ENCODE measurements at places on chromosomes 11 and 22.

DNA sequence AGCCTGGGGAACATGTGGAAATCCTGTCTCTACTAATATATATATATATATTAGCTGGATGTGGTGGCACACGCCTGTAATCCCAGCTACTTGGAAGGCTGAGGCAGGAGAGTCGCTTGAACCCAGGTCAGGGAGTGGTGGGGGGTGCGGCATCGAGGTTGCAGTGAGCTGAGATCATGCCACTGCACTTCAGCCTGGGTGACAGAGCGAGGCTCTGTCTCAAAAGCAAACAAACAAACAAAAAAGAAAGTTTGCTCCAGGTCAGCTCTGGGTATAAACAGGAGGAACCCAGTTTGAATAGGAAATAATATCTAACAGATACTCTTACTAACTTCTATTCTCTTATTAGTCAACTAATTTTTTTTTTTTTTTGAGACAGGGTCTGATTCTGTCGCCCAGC lies 34.3 kb upstream of the CECR2 start:
- no peak for DNase-seq

GRCh38 chr11:46977038-46977813 lies 40.7 kb downstream of the CSTPP1 start:
- DNase-seq = no peak

- no peak for DNase-seq
These were observed 3.6 kb downstream of the OTOG start for GRCh38 chr11:17550450-17551346.

DNA sequence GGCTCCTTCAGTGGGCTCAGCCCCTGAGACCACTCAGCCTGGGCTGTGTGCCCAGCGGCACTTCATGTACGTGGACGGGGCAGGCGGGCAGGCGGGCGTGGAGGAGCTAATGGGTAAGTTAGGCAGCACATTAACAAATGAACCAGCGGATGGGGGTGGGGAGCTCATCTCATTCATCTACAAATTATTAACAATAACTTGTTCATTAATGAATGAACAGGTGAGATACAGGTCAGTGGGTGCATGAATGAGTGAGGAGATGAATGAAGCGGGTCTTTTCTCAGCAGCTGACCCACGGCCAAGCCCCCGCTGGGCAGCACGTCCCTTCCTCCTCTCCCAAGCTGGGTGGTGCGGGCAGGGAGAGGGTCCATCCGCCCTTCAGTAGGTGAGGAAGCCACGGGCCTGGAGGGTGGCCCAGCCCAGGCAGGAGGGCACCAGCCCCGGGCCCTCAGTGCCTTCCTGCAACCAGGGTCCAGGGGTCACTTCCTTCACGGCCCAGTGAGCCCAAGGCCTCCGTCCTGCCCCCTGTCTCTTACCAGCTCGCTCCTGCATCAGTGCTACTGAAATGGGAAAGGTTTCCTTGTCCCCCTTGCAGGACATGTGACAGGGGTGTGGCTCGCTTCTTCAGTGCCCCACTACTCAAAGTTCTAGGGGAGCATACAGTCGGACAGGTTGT lies 60.5 kb upstream of the KCNQ1OT1 start:
- no peak for DNase-seq

DNA sequence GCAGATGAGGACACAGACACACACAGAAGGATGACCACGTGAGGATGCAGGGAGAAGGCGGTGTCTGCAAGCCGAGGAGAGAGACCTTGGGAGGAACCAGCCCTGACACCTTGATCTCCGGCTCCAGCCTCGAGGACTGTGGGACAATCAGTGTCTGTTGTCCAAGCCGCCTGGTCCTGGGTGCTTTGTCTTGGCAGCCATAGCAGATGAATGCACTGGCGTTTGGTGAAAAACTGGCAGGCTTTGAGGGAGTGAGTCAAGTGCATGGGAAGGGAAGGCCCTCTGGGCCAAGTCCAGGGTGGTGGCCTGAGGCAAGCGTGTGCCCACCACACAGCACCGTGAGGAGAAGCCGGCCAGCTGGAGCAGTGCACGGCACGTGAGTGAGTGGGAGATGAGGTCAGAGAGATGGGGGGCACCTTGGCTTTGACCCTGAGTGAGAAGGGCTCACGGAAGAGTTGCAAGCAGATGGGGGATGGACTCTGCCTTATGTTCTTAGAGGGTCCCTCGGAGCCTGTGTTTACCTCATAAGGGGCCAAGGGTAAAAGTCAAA lies 12.4 kb upstream of the BRSK2 start:
- no peak for DNase-seq

DNA sequence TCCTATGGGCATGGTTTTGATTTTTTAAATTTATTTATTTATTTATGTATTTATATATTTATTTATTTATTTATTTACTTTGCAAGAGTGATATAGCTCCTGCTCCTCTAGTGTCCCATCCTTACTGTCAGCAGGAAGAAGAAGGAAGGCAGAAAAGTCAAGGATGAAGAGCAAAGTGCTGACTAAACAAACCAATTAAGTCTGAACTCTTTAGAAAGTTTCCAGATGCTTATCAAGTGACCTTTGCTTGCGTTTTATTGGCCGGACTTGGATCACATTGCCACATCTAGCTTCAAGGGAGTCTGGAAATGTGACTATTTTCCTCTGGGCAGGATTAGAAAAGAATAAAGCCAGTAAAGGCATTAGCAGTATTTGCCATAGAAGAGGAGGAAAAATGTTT lies 8.7 kb upstream of the OR4B1 start:
- no peak for DNase-seq

DNA sequence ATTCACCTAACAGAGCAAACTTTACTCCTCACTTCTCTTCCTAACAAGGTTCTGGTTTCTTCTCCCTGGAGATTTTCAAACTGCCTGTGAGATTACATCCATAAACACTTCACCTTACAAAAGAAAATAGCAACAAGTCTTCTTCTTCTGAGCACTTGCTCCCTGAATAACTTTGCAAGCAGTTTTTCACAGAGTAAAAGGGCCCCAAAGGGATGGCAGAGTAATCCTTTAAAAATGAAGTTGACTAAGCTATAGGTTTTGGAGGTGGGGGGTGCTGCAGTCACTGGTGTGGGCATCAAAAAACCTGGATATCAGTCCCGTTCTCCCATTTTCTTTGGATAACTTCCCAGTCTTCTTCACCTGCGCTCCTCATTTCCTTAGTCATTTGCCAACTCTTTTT lies 484.9 kb downstream of the MIAT start:
- DNase-seq = no peak

DNA sequence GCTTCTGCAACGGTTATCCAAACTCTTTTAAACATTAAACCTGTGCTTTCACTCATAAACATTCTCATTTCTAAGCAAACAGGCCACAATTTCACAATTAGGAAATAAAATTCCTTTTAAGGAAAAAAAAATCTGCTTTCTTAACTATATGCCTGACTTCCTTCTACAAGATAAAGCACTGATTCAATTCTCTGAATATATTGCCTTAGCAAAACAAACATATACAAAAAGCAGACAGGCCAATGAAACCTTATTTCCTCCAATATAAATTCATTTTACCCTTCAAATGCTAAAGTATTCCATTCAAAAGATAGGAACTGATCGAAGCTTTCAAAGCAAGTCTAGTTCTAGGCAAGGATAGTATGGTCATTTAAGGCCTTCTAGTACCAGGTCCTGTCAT lies 76.7 kb downstream of the PHF21A start:
- DNase-seq = no peak
